ENCODE measurements at places on chromosomes 6 and 20.

GRCh38 chr6:50056242-50056641, 6.5 kb upstream of the DEFB112 start:
- no peak for DNase-seq

DNA sequence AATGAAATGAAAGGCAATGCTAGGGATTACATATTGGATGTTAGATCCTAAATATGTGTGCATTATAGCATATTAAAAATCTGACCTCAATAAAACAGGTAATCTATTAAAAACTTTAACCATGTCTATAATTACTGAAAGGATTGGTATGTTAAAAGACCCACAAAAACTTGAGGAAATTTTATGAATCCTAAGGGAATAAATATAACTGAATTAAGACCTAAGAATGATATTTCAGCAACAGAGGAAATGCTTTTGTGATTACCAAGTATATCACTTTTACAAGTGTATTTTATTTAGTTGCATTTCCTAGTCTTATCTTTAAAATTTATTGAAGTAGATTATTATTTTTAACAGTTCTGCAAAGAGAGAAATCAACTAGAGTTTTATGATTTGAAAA, 571.5 kb downstream of the HDGFL1 start:
- no peak for DNase-seq

GRCh38 chr6:145551164-145551563, 184.2 kb downstream of the EPM2A start:
- DNase-seq = no peak

- no peak for DNase-seq
Measured at GRCh38 chr6:33737267-33738026, 9.3 kb downstream of the IP6K3 start.

GRCh38 chr6:111994791-111995190, 59.1 kb upstream of the CCN6 start:
- no peak for DNase-seq

- DNase-seq = no peak
Measured at GRCh38 chr20:50859161-50859560, 64.3 kb downstream of the BCAS4 start.

DNA sequence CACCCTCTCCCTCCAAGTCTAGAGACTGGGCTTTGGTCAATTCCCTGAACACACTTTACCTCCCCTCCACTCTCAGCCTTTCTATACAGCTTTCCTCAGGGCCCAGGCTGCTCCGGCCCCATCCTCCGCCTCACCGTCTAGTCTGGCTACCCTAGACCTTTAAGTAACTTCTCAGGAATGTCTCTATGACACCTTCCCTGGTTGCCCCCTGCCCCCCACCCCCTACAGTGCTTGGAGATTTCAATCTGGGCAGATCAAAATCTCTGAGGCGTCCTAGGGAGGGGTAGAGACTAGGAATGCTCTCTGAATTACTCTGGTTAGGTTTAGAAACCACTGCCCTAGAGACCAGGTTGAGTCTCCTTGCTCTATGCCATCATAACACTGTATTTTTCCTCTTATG, 6.1 kb downstream of the UBE2J1 start:
- DNase-seq = no peak

DNA sequence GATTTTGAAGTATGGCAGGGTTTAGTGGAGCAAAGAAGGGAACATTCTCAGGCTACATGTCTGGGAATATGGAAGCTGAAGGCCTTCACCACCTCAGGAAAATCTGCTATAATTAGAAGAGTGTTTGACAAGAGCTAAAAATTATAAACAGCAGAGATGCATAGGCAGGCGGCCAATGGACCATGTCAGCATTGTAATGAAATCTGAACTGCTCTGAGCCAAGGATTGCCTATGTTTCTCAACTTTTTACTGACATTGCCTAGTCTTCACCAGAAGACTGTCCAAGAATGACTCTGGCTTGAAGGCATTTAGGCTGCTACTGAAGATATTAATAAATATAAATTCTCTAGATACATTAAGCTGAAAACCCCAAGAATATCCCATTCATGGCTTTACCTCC, 84.1 kb downstream of the C6orf52 start:
- DNase-seq = no peak

DNA sequence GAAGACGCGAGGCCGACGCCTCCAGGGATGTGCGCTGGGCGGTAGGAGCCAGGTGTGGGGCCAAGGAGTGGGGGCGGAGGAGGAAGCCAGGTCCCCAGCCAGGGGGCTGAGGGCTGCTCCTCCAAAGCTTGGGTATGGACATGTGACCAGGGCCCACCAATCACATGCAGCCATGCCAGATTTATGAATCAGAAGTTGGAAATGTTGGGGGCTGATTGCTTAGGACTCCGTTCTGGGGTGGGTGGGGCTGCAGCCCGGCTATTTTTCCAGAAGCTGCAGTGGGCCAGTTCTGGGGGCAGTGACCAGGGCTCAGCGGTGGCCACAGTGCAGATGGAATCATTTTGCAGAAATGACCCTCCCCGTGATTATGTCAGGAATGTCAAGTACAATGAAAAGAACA, 96.0 kb downstream of the CEBPB start:
- peak; percentile 64 for DNase-seq

DNA sequence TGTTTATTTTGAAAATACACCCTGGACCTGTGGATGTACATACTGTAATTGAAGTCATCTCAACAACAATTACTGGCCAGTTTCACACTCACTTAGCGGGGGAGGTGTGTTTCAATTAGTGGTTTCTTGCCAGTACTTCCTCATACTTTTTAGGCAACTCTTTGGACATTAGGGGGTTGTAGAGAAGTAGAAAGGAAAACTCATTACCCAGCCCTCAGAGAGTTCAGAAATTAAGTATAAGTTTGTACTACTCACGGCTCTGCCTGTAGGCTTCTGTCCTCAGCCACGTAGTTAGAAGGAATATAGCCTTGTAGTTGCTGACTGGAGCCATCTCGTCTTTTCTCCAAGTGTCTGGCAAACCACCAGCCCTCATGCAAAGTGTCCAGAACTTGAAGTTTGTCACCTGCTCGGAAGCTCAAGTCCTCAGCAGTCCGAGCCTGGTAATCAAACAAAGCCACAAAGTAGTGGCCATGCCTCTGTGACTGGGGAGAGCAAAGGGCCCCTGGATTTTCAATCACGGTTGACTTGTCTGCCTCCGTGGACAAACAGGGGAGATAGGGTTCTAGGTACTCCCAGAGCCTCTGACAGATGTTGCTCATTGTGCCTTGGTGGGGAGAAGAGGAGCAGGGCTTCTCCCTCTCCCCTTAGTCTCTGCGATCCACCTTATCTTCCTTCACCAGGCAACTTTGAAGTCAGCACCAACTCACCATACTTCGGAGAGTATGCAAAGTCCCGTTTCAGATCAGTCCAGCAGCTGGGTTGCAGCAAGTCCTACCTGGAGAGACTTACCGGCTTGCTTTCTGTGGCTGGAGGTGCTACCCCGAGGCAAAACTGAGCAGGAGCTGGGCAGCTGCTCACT, 749 bp downstream of the FRK start:
- DNase-seq = peak; percentile 43

- no peak for DNase-seq
Measured at GRCh38 chr6:23243854-23244253, 674.5 kb downstream of the HDGFL1 start.

- DNase-seq = no peak
Measured at GRCh38 chr6:170073846-170074245, 217.0 kb downstream of the DLL1 start.

GRCh38 chr6:129936329-129937165, 75.4 kb upstream of the TMEM244 start:
- DNase-seq = peak; percentile 26

All from SW480 (cell line).